ENCODE measurements at places on chromosomes 7 and 10.
A peak's percentile ranks its signal among the peaks of the same experiment; 100 is the strongest.

DNA sequence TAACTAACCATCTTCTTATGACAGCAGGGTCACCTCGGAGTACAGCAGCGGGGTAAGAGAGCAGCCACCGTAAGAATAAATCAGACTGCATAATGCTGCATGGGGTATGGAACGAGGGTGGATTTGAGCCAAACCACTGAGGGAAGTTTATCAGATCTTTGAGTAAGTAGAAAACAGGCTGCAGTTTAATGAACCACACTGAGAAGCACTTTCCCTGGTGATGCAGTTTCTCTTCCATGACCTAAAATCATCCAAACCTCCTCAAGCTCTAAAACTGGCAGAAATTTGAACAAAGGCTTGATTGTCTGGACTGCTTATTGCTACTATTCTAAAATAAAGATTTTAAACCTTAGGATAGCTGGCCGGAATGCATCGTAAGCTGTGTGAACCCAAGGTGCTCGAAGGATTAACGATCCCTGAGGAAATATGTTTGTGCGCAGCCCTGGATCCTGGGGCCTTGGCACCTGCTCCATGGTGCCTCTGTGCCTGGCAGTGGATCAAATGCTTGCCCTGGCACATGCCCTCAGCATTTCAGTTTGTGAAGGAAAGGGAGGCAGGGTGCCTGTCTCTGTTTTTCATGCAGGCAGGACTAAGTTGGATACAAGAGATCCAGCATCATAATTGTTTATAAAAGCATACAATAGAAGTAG is 322.7 kb downstream of the LHFPL3 start:
- DNase-seq = no peak

- DNase-seq = no peak
Measured at GRCh38 chr7:117875566-117875965, 2.3 kb upstream of the CTTNBP2 start.

GRCh38 chr7:11274074-11274473 is 300.4 kb downstream of the PHF14 start:
- DNase-seq = no peak

GRCh38 chr7:148723166-148723559 is 24.5 kb downstream of the CUL1 start:
- DNase-seq = no peak

DNA sequence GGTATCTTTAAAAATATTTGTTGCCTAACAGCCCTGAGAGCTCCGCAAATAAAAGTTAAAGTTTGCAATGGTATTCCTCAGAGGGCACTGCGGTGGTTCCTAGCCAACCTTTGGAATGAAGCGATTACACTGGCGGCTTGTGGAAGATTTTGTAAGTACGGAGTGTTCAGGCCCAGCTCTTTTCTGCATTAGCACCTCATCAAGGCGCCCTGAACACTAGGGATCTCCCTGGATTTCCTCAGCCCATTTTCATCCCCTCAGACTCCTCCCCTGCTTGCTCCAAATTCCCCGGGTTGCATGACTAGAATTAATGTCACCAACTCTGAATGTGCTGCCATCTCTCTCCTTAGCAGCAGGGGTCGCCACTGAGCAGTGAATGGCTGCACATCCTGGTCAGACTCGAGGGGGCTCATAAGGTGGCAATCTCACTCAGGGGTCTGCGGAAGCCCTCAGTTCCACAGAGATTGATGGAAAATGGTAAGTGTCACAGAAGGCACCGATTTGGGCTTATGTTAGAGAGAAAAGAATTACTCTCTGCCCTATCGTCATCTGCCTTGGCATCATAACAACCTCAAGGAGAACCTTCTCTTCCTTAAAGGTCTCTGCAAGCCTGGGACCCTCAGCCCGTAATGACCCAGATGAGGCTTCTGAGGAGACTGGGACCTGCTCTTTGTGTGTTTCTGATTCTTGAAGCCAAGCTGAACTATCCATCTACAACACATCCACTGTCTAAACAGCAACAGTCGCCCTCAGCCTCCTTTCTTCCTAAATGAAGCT is 262.8 kb upstream of the AOAH start:
- peak; percentile 54 for DNase-seq

DNA sequence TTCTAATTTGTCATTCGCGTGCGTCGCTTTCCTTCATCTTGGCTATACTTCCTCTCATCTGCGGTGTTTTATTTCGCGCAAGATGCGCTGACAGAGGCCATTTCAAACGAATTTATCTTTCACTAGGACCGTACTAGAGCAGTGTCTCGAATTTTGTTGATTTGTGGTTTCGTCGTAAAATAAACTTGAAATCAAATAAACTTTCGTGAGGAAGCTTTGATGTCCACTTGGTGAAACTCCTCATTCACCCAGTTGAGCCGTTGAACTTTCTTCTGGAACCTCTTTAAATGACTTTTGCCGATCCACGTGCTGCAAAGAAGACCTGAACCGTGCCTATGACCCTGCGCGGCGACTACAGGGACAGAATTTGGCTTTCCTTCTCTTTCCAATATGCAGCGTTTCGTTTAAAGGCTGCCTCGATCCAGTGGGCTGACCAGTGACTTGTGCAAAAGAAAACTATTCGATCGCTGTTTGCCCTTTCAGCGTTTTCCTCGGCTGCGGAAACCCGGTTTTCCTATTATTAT is 163.9 kb upstream of the PPP1R3A start:
- no peak for DNase-seq

- no peak for DNase-seq
Measured at GRCh38 chr10:70664702-70665195, 7.6 kb upstream of the ADAMTS14 start.

DNA sequence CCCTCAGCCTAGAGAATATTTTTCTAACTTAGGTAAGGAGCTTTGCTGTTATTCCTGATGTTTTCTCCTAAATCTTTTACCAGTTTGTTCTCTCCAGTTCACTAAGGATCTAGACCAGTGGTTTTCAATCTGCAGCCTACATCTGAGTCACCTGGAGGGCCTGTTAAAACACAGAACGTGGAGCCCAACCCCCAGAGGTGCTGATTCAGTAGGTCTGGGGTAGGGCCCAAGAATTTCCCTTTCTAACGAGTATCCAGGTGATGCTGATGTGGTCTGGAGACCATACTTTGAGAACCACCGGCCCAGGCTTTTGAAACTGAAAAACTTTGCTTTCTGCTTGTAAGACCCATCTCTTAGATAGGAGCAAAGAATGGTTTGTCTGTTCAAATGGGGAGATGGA is 51.2 kb upstream of the KMT2E start:
- DNase-seq = no peak

- no peak for DNase-seq
Measured at GRCh38 chr7:55052741-55053427, 34.1 kb downstream of the EGFR start.

GRCh38 chr10:119644205-119644814 is 6.9 kb upstream of the BAG3 start:
- no peak for DNase-seq

GRCh38 chr10:79979976-79980687 is 31.2 kb upstream of the SFTPD start:
- DNase-seq = no peak

- no peak for DNase-seq
Measured at GRCh38 chr10:33025039-33025438, 67.0 kb upstream of the ITGB1 start.

GRCh38 chr10:103969436-103969835 is 2.5 kb downstream of the SLK start:
- no peak for DNase-seq

- DNase-seq = no peak
Measured at GRCh38 chr10:58264780-58265179, 2.9 kb downstream of the IPMK start.

DNA sequence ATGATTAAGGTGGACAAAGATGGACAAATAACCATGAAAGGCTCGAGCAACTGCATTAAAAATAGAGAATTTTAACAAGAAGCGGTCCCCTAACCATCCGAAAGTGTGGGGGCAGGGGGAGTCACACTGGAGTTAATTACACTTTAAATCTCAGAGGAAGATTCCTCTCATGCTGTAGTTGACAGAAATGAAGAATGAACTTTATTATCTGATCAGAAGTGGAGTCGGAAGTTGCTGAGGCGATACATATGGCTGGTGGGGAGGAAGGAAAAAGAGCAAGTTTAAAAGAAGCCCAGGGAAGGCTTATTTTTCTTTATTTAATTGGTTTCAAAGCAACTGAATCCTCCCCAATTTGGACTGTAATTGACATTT is 102.3 kb upstream of the FAM171A1 start:
- DNase-seq = no peak

DNA sequence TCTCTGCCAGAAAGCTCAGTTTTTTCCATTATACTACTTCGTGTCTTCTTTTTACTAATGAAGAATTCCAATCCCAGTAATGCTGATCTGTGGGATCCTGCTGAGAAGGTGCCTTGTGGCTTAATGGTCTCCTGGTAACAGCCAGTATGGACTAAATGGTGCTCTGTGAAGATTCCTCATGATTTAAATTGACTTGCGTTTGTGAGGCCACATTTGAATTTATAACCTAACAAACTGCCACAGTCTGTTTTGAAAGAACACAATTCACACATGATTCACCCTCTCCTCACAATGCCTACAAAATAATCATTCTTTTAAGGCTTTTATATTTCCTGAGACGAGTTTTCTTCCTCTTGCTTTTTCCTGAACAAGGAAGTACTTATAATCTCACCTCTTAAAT is 140.0 kb downstream of the MBL2 start:
- no peak for DNase-seq

DNA sequence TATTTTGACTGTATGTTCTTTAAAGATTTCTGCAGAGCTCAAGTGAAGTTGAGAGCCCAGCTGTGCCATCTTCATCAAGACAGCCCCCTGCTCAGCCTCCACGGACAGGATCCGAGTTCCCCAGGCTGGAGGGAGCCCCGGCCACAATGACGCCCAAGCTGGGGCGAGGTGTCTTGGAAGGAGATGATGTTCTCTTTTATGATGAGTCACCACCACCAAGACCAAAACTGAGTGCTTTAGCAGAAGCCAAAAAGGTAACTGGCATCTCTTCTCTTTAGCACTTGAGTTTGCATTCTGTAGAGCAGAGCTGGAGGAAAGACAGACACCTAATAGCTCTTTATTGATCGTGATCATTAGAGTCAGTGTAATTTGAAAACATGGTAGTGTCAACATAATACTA is 33.7 kb downstream of the MCM10 start:
- no peak for DNase-seq

DNA sequence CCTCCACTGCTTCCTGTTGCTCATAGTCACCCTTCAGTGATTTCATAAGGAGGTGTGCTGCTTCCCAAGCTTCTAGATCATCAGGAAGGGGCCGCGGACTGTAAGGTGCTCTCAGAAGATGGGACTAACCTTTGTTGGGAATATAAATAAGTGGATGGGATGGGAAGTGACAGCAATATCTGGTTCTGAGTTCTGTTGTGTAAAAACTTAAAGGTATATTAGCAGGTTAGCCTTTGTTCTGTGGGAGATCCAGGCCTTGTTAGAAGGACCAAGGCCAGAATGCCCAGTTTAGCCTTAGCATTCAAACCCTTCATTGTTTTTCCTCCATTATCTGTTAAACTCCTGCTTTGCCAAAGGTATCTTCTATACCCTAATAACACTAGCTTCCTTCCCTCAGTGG is 12.4 kb downstream of the BUB3 start:
- no peak for DNase-seq

DNA sequence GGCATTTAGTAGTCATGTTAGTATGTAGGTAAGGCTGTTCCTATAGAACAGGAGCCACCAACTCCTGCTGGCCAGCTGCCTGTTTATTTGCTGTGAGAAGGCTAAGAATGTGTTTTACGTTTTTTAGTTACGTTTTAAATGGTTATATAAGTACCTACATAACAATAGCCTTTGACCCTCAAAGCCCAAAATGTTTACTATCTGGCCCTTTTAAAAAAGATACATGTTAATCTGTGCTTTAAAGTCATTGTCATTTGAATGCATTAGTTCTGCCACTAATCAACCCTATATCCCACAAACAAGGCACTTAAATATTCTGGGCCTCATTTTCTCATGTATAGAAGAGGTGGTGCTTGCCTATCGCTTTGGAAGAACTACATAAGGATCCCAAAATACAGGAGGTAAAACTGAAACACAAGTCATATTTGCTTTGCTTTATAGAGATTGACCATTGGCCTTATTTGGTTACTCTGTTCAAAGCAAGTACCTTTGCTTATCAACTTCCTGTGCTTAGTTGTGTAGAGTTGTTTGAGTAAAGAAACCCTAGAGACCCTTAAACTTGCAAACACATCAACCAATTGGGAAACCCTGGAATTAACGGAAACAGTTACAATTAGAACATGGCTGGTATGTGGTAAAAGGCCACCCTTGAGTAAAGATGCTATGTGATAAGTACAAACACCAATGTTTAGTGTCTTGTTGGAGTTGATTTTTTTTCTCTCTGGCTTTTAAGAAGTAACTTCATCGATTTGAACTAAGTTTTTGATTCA is 25.9 kb downstream of the TIMM23 start:
- no peak for DNase-seq

- DNase-seq = no peak
Measured at GRCh38 chr7:117012284-117012683, 59.0 kb downstream of the ST7 start.

DNA sequence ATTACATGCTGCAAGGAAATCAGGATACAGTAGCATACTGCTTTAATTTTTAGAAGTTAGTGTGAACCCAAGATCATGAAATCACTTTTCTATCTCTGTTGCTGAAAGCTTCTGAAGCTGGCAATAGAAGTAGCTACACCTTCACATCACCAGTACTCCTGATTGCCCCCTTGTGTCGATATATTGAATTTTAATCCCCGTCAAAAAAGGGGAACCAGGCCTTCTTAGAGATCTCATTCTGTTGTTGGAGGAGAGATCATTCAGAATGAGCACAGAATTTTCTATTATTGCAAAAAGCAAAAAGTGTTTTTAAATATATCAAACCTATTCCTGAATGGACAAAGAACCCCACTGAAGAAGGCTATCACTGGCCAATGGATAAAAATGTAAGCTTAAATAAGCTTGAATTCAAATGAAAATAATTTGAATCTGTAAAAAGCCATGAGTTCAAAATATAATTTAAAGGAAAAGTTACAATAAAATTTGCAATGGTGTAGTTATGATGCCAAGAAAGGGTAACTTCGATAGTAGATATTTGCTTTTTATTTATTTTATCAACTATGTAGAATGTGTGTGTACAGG is 39.7 kb upstream of the TEX47 start:
- no peak for DNase-seq

DNA sequence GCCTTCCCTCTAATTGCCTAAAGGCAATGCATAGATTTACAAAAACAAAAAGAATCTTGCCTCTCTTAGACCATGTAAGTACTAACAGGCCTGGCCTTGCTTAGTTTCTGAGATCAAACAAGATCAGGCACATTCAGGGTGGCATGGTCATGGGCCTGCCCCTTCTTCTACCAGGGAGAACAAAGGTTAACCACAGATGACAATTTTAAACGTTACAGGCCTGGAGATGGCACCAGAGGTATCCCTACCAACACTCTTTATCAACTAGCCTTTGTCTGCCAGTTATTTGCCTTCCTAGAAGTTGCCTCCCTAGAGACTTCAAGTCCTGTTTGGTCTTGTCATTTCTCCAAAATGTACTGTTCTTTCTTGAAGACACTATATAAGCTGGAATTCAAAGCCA is 252.6 kb downstream of the DOCK4 start:
- DNase-seq = no peak

DNA sequence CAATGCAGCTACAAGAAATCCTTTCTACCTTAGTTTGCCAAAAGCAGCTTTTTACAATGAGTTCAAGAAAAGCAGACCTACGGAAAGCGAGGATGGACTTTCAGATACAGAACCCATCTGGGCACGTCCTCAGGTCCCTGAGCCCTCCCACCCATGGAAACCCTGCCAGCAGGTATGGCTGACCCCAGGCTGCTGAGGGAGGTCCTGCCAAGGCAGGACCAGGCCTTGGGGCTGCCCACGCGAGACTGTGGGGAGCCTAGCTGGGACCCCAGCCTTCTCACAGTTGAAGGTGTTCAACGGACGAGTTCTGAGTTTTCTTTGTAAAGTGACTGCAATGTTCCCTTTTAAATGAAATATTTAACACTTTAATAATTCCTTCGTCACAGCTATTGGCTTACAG is 245.0 kb downstream of the MGMT start:
- no peak for DNase-seq

Data from activated T-cell treated with anti-CD3 and anti-CD28 coated beads for 48 hours (primary cell).